Fibroblast of the aortic adventitia (primary cell): ENCODE measurements at places on chromosomes 7 and 10. TPM values are rescaled to one million over a fixed set of nuclear protein-coding genes. Genes with fewer than 3 reads are reported as not detected.

DNA sequence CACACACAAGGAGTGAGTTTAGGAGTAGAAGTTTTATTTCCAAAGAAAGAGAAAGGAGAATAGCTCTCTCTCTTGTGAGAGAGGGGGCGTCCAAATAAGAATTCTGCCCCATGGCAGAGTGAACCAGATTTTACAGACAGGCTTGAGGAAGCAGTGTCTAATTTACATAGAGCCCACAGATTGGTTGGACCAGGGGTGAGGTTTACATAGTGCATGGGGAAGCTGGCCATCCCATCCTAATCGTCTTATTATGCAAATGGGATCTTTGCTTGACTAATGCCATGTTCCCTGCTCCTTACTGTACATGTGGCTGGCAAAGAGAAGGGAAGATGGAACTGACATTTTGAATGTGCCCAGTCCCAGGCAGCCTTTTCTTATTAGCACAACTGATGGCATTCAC lies 60.0 kb upstream of the ACSM6 start:
- DNase-seq: no peak

GRCh38 chr7:131607291-131608115 lies 51.1 kb upstream of the PODXL start:
- no peak for DNase-seq

DNA sequence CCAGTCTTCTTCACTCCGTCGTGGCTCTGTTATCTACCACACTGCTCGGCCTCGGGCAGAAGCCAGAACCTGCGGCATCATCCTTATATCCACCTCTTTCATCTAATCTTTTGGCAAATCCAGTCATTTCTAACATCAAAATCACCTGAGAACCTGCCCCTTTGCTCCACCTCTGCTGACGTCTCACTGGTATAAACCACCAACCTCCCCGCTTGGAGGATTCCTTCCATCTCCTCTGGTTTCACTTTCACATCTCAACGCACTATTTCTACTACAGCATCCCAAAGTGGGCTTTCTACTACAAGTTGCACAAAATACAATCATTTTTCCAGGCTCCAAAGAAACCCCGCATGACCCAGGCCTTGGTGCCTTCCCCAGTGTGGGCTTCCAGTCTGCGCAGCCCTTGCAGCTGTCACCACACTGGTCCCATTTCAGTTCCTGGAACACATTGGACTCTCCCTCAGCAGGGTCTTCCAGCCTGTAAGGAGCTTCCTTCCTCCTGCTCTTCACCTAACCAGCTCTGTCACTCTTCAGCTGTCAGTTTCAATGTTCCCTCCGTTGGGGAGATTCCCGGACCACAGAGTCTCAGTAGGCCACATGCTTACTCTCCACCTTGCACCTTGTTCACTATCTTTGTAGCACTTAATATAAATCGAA lies 85.0 kb downstream of the PRKCQ start:
- no peak for DNase-seq

- peak; percentile 31 for DNase-seq
Observed at GRCh38 chr10:97427571-97428179, 1.7 kb downstream of the PGAM1 start.

DNA sequence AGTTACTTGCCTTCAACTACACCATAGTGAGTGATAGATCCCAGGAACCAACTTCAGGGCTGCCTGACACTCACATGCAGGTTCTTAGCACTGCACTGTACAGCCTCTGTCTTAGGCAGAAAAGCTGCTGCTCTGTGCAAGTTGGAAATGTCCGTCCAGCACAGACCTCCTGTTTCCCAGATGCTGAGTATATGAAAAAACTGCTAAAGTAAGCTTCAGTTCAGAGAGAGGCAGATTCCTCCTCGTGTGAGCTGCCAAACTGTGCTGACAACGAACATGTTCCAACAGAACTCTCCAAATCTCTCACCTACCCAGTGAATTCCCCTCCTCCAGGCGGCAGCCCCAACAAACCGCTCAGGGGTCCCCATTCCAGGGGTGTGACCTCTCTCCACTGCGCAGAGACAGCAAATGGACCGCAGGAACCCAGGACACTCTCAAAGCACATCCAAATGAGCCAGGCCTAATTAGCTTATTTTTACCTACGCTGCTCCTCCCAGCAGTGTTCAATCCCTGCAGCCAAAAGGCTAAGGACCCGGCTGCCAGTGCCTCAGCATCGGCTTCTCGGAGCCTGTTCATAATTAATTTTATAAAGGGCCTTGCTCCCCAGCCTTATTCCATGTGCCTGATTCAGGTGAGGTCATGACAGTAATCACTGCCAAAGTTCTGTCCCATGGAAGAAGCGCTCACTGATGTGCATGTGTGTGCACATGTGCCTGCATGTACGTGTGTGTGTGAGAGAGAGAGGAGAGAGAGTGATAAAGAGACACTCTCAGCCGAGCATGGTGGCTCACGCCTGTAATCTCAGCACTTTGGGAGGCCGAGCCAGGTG lies 159.5 kb upstream of the AUTS2 start:
- DNase-seq: no peak

GRCh38 chr7:155058896-155059295 lies 11.2 kb upstream of the HTR5A start:
- DNase-seq: no peak

DNA sequence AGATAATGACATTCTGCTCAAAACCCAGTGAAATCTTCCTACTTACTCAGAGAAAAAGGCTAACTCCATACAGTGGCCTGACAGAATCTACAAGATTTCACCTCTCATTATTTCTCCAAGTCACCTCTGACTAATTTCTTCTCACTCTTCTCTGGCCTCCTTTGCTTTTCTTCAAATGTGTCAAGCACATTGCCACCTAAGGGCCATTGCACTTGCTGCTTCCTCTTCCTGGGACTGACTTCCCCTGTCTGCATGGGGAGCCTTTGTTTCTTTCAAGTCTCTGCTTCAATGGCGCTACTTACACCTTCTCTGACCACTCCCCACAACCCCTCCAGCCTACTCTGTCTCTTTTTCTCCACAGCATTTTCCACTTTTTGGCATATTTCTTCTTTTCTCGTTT lies 36.0 kb downstream of the PRTFDC1 start:
- DNase-seq: no peak

DNA sequence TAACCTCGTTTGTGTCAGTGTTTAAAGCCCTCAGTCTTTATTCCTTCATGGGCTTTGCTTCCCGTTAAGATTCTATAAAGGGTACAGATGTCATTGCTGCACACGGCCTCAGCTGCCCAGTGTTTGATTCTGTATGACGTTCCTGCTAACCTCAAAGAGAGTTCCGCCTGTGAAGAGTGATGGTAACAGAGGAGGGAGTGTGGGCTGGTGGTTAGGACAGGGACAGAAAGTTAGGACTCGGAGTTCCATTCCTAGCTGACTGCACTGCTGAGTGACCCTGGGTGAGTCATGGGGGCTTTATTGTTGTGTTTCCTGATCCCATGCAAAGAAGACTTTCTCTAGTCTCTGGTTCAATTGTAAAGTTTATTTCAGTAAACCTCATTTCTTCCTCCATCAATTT lies 227.1 kb downstream of the DYNC1I1 start:
- DNase-seq: no peak

GRCh38 chr10:32413513-32413912 lies 32.4 kb upstream of the CCDC7 start:
- peak; percentile 70 for DNase-seq

The TEX36 gene
- total RNA-seq: 2.1 TPM in 1 of 2 replicates, not detected in the other

The ZNRF2 gene
- 5.8 and 8.2 TPM in 2 replicates for total RNA-seq
